ENCODE measurements at places on chromosomes 2 and 18. TPM values are rescaled to one million over a fixed set of nuclear protein-coding genes. Genes with fewer than 3 reads are reported as not detected.

HSBP1L1 gene
- 6.8 TPM for total RNA-seq

KCNJ13 gene
- total RNA-seq = not detected

DNA sequence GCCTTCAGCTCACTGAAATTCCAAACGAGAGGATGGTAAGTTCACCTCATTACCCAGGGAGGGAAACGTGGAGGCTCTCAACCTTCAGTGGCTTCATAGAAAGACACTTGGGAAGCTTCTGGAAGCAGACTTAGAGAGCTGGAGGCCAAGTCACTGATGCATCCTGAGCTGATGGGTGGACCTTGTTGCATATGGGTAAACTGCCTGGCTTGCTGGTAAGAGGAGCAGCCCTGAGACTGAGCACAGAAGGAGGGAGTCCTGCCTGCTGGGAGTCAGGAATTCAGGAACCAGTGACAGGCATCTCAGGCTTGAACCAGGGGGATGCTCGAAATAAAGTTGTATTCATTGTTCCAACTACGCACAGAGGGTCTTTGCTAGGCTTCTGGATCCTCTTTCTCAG lies 66.5 kb upstream of the NPAS2 start:
- H3K27me3 ChIP-seq = no peaks in the 10 kb centered on the region
- peaks cover 72% of the 10 kb centered on the region for H3K4me1 ChIP-seq
- no peaks in the 10 kb centered on the region for H3K36me3 ChIP-seq
- H3K27ac ChIP-seq = no peak overlapping the region

GRCh38 chr18:68104036-68104435 lies 587.5 kb upstream of the DSEL start:
- no peaks in the 10 kb centered on the region for H3K27me3 ChIP-seq
- no peak overlapping the region for H3K4me3 ChIP-seq
- DNase-seq = no peak
- H3K4me1 ChIP-seq = no peaks in the 10 kb centered on the region
- H3K36me3 ChIP-seq = no peaks in the 10 kb centered on the region
- no peak overlapping the region for H3K27ac ChIP-seq

GRCh38 chr2:69077252-69077950 lies 64.4 kb downstream of the ANTXR1 start:
- H3K4me1 ChIP-seq = peaks cover 8% of the 10 kb centered on the region
- no peak overlapping the region for H3K27ac ChIP-seq
- DNase-seq = no peak
- peaks cover 97% of the 10 kb centered on the region for H3K36me3 ChIP-seq
- H3K4me3 ChIP-seq = no peak overlapping the region

DNA sequence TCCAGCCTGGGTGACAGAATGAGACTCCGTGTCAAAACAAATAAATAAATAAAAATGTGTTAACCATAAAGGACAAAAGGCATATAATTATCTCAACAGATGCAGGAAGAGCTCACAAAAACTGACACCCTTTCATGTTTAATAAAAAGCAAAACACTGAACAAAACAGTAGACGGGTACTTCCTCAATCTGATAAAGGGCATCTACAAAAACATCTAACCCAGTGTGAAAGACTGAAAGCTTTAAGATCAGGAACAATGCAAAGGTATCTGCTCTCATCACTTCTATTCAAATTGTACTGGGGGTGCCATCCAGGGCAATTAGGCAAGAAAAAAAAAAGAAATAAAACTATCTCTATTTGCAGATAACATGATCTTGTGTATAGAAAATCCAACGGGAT lies 11.7 kb upstream of the NCL start:
- H3K4me1 ChIP-seq = no peaks in the 10 kb centered on the region
- H3K4me3 ChIP-seq = no peak overlapping the region
- no peak overlapping the region for H3K27ac ChIP-seq
- H3K27me3 ChIP-seq = no peaks in the 10 kb centered on the region
- H3K36me3 ChIP-seq = no peaks in the 10 kb centered on the region
- no peak for DNase-seq

Data from GM23248 (cell line).